ENCODE measurements at places on chromosomes 3 and 15.

DNA sequence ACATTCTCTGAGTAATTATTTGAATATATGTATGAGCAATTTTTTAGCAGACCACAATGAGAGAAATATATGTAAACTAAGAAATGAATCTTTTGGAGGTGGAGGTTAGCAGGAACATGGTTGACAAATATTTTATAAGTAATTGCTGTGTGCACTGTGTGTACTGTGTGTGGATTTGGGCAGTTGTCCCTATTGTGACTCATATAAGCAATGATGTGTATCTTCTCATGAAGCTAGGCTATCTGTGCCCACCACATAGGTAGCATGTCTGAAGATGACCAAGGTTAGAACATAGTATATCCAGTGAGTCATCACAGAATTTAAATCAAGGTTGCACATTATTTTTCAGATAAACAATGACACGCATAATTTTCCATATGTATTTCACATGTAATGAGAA, 713.9 kb upstream of the GBE1 start:
- no peak for DNase-seq

DNA sequence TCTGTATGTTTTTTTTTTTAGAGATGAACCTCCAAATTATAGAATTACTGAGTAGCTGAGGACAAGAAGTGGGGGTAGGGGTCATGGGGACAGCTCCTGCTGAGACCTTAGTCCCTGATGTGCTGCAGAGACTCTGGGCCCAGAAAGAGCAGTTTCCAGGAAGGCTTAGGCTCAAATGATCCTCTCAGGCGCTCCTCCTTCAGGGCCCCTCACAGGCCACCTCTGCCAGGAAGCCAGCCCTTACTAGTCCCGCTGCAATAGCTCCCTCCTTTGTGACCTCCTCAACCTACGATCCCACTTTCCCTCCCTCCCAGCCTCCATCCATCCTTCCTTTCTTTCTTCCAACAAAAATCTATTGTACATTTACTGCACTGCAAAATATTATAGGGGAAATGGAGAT, 24.6 kb downstream of the SLC28A1 start:
- DNase-seq, result no peak

DNA sequence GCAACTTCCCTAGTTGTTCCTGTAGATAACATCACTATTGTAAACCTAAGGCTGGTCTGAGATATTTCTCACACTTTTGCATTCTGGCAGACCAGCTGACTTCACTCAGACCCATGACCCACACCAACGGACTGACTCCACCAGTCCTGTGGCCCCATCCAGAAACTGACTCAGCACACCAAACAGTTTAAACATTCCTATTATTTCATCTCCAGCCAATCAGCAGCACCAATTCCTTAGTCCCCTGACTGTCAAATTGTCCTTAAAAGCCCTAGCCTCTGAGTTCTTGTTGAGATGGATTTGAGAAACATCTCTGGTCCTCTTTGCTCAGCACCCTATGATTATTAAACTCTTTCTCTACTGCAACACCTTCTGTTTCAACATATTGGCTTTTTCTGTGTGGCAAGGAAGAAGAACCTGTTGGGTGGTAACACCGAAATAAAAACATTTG, 12.2 kb upstream of the IDH2 start:
- no peak for DNase-seq

GRCh38 chr3:184498986-184499606, 62.5 kb upstream of the EPHB3 start:
- no peak for DNase-seq

- DNase-seq, result no peak
Observed at GRCh38 chr3:54845551-54845950, 82.3 kb downstream of the LRTM1 start.

GRCh38 chr3:62131050-62131449, 242.3 kb downstream of the FEZF2 start:
- no peak for DNase-seq

GRCh38 chr15:77816983-77817382, 184.3 kb upstream of the LINGO1 start:
- DNase-seq, result no peak

DNA sequence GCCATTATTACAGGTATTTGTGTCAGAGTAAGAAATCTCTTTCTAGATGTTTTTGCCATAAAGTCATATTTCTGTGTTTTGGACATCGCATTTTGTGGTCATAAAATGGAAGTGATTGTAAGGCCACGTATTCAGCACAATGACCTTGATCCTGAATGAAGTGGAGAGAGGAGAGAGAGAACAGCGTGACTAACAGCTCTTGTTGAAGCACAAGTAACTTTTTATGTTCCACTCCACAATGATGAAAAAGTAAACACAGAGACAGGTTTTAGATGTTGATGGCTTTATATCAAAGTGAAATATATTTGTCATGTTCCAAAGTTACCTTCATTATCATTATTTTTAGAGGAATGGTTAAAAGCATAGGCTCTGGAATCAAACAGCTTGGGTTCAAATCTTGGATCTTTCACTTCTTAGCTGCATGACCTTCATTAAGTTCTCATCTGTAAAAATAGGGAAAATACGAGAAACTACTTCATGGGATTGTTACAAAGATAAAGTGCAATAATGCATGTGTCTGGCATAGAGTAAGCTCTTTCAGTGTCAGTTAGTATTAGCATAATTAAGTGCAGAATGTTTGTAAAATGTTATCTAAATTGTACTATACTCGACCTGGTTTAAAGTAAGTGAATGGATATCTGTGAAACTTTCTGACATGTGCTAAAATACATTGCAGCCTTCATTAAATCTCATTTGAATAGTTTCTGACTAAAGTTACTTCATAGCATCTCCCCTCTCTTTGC, 341.5 kb upstream of the DNAJC19 start:
- no peak for DNase-seq

DNA sequence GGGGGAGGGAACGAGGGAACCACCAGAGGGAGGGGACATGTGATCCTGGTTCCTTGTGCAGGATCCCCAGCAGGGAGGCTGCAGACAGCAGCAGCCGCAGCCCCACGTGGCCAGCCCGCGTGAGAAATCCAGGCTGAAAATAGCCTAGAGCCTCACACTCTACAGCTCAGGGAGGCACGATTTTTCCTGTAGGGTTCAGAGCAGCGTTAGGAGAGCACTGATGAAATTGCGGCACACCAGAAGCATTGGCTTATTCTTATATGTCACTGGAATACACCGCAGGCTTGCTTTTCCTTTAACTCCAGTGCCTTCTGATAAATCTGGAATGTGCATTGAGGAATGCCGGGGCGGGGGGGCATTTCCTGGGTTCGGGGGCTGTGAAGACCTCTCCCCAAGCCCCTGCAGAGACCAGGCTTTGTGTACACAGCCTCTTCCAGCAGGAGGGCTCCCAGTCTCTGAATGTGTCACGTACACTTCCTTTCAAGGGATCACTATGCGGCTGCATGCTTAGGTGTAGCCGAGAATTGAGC, 193.0 kb downstream of the ATP10A start:
- DNase-seq, result no peak

DNA sequence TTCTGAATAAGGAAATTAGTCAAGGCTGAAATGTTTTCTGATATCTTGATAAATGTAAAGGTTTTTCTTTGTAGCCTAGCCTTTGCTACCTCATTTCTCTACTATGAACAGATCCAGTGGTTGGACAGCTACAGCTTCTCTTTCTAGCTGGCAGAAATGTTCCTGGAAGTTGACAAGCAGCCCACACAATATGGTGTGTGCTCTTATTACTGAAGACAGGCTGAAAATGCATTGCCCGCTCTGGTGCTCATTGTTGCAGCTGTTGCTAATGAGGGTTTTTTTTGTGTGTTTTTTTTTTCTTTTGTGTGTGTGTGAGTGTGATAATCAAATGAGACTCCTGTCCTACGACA, 844.3 kb upstream of the SEMA6D start:
- DNase-seq, result no peak

DNA sequence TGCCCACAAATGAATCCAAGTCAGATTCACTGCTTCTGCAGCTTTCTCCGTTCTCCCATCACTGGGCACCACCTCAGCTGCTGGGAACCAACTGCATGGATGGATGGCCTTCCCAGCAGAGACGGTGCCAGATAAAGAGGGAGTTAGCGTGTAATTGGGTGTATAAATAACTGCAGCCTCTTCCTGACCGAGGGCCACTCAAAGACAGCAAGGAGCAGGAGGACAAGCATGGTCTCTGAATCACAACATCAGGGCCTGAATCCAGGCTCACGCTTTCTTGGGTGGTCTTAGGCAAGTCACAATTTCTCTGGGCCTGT, 31.7 kb downstream of the TSPAN3 start:
- DNase-seq, result no peak

GRCh38 chr3:88713233-88713691, 394.2 kb upstream of the EPHA3 start:
- no peak for DNase-seq

GRCh38 chr15:77504306-77504705, 83.6 kb downstream of the HMG20A start:
- no peak for DNase-seq

- DNase-seq, result no peak
Observed at GRCh38 chr15:80744826-80745225, 34.3 kb upstream of the CEMIP start.

DNA sequence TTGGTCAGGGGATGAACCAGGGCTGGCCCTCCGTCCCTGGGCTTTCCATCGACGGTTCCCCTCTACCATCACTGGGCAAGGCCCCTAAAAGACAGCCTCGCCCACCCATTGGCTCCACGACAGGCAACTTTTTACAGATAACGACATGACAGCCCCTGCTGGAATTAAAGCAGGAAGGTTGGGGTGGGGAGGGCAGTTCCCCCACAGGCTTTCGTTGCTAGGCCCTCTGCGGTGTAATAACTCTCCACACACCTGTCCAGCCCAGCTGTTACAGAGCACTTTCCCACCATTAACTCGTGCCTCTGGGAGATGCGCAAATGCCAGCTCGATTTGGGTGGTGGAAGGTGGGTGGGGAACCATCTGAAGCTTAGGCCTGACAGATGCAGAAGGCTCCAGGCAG, 264.2 kb upstream of the TLE3 start:
- no peak for DNase-seq

DNA sequence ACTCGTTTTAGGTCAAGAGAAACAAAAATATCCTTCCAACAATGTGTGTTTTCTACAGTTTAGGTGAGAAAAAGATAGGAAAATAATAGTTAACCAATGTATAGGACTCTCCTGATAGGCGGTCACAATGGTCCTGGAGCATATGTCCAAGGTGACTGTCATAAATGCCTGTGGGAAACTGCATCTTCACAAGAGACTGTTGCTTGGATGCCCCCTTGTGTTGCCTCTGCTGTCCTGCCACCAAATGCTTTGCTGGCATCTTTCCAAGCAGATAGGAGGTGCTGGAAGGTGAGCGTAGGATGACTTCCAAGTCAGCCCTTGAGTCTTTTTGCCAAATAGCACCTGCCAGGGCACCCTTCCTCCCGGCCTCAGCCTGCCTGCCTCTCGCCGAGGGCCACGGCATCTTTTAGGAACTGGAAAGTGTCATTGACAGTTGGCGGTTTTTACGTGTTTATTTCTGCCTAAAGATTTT, 24.1 kb upstream of the SACM1L start:
- peak; percentile 39 for DNase-seq

- DNase-seq, result no peak
Observed at GRCh38 chr3:136343446-136343845, 93.3 kb downstream of the PCCB start.

DNA sequence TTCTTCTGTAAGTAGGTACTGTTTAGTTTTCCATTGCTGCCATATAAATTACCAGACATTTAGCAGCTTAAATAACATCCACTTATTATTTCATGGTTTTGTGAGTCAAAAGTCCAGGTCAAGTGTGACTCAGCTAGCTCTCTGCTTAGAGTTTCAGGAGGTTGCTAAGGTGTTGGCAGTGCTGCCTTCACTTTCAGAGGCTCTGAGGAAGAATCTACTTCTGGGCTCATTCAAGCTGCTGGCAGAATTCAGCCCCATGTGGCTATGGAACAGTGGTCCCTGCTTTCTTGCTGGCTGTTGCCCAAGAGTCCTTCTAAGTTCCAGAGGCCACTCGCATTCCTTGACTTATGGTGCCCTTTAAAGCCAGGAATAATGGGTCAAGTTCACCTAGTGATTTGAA, 4.5 kb downstream of the CFAP44 start:
- no peak for DNase-seq

DNA sequence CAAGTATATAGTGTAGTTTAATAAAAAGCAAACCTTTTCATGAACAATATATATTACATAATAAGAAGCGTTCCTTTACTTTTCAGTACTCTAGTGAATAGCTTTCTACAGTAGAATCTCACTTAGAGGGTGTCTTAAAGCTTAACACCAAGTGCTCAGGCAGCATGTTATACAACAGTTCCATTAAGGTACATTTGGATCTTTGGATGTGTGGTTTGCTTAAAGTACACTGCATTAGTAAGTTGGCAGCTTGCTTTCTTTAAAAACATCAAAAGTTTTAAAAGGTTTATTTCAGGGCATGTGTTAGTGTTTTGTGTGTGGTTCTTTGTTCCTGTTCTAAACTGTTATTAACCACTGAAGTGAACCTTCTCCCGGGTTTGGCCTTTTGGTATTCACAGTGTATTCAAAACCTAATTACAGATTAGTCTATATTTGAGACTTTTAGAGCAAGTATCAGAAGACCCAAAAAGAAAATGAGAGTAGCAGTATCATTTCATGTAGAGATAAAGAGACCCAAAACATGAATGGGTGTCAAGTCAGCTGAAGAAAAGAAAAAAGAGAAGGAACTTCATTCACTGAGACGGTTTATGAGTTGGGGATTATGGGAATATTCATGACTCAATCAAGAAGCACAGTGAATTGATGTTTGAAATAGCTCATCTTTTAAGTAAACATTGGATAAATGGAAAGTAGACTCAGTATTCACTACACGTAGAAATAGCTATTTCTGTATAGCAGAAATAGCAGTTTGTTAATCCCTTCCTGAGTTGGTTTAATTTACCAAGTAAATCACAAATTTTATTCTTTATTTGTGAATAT, 93.9 kb downstream of the OPA1 start:
- DNase-seq, result no peak

GRCh38 chr3:28673446-28673845, 324.8 kb upstream of the AZI2 start:
- DNase-seq, result no peak

DNA sequence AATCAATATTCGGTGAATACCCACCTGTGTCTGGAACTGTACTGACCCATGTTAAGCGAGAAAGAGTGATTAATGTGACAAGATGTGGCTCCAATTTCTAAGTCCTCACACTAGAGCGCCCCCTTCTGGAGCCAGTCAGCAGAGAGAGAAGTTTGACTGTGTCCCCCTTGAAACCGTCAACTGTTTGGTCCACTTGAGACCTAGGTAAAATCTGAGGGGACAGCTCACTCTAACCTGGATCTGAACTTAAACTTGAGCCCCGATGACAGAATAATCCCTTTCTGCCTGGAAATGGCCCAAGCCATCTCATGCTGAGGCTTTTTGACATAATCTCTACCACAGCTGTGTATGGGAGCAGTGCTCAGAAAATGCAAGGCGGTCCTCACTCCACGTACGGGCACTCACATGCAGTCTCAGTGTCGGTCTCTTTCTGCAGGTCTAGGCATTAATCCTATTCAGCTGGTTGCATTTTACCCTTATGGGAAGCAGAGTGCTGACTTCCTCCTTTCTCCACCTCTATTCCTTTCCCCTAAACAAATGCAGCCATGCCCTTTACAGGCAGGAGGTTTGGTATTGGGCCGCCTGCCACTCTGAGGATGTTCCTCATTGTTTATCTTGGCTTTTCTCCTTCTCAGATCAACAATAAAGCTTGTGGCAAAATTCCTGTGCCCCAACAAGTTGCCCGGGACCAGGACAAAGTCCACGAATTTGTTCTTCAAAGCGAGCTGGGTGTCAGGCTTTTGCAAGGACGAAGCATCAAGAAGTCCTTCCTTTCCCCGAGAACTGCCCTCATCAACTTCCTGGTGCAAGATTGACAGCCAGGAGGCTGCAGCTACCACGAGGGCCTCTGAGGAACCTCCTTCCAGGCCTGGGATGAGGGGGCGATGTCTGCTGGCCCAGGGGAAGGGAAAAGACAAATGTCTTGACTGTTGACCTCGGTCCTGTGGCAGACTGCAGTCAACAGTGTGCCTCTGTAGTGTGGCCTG, 47.5 kb upstream of the LIMD1 start:
- no peak for DNase-seq
